GM23248 (cell line): ENCODE measurements at places on chromosomes 3 and 15. TPM values are rescaled to one million over a fixed set of nuclear protein-coding genes. Genes with fewer than 3 reads are reported as not detected.
A peak's percentile ranks its signal among the peaks of the same experiment; 100 is the strongest.

GOLGA8G gene
- total RNA-seq, result under 0.01 TPM in 1 of 2 replicates, not detected in the other

- DNase-seq, result peak; percentile 64
These were observed 432.8 kb downstream of the MAGI1 start for GRCh38 chr3:65605876-65606432.

- no peak for DNase-seq
These were observed 7.4 kb downstream of the APPL1 start for GRCh38 chr3:57234613-57235575.

- no peak for DNase-seq
These were observed 57.3 kb downstream of the ACAP2 start for GRCh38 chr3:195385526-195385925.

DNA sequence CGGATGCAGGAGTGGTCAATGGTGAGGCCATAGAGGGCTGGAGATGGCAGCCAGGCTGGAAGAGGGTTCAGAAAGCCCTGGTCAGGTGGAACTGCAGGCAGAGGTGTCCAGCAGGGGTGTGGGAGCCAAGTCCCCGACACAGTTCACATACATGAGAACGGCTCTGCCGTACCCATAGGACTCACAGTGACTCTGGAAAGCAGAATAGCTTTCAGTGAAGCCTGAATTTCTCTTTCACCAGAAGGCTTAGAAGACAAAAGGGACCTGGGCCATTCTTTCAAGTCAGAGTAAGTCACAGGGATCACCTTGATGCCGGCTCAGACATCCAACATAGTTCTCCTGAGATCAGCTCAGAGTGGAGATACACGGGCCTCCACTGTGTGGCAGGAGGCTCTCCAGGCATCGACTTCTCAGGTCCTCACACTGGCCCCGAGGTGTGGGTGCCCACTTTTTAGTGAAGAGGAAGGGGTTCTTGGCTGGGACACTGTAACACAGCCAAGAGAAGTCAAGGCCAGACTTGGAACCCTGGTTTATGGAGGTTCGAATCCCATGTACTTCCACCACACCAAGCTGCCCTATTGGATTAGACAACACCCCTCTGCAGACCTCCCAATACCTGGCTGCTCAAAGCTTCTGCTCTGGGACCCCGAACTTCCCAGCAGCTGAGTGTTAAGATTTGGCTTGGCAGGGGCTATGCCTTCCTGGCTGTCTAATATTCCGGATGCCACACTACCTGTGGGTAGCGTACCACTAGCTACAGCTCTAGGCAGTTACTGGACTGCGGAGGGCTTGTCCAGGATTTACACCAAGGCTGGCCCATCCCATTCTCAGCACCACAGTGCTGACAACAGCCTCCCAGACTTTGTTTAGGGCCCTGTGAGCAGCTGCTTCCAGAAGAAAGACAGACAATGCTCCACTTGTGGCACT, 40.4 kb upstream of the RAB6B start:
- no peak for DNase-seq

DNA sequence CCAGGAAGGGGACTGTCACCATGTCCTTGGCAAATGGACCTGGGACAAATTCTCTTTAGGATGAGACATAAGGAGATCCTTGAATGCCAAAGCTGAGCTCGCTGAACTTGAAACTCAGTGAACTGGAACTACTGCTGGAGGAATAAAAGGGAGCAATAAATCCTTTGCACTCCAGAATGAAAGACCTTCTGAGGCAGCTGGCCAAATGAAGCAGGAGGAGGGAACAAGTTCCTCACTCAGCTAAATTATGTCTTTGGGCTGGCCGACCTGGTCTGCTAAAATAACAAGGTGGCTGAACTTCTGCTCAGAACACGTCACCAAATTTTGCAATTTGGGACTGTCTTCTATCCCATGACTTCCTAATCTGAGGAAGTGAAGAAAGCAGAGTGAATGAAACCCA, 314.7 kb downstream of the LPP start:
- no peak for DNase-seq
